ENCODE measurements at places on chromosomes 7 and 10. TPM values are rescaled to one million over a fixed set of nuclear protein-coding genes. Genes with fewer than 3 reads are reported as not detected.

DNA sequence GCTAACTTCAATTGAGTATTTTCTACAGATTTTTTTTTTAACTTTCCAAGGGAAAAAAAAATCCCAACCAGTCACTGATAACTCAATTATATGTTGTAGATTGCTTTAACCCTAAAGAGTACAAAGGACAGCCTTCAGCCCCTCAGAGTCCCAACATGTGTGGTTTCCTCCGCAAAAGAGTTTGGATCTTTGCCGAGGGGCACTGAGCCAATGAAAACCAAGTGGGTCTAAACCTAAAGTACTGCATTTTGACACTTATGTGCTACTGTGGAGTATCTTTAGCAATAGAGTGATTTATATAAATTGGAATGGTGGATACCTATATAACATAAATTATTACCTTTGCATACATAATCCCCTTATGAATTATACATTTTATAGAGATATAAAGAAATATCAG, 91.5 kb downstream of the SEMA3D start:
- no peak for DNase-seq

DNA sequence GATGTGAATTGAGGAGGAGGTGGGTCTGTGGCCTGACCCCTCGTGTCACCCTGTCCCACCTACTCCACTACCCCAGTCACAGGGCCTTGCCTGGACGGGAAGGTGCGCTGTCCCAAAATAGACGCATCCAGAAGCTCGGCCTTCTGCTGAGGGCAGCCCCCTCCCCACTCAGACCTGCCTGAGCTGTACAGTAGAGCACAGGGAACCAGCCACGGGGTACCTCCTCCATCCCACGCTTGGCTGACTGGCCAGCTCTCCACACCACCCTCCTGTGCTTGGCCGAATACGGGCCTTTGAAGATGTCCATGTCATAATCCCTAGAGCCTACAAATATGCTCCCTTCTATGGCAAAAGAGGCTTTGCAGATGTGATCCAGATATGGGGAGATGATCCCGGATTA, 88.3 kb downstream of the CHST15 start:
- DNase-seq, result no peak

GRCh38 chr10:86193841-86194240, 172.8 kb downstream of the GRID1 start:
- no peak for DNase-seq

GRCh38 chr7:82722946-82723345, 279.4 kb upstream of the CACNA2D1 start:
- no peak for DNase-seq

- DNase-seq, result no peak
These were observed 652.7 kb upstream of the POM121L12 start for GRCh38 chr7:52382731-52383130.

DNA sequence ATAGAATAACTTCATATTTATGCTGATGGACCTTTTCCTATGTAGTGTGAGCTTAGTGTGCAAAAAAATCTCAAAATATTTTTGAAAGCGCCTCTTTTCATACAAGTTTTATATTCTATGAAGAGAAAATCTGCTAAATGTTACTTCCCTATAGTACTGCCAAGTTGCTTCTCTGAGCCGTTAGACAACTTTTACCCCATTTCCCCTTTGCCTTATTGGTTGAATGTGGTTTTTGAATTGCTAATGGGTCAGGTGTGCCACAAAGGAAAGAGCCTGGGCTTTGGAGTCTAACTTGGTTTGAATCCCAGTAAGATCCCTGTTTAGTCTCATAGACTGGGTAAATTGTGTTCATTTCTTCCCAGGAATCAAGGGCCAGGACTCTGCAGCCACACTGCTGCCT, 261.5 kb downstream of the SNX10 start:
- no peak for DNase-seq

DNA sequence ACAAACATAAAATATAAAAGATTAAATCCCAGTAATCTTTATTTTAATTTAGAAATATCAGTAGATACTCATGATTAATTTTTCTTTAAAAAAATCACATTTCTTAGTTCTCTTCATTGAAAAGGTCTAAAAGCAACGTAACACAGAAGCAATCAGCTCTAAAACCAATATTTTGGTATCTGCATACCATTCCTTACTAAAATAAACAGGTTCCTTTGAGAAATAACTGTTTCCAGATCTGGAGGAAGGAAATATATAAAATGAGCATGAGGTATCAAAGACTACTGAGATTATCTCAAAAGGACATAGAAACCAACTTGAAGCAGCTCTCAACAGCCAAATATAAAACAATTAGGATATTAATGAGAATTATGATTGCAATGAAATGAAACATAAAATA, 301.0 kb upstream of the GNAI1 start:
- DNase-seq, result no peak

- no peak for DNase-seq
These were observed 136.4 kb downstream of the SDK1 start for GRCh38 chr7:3437467-3437866.

- no peak for DNase-seq
These were observed 5.7 kb downstream of the PPIF start for GRCh38 chr10:79353000-79353406.

DNA sequence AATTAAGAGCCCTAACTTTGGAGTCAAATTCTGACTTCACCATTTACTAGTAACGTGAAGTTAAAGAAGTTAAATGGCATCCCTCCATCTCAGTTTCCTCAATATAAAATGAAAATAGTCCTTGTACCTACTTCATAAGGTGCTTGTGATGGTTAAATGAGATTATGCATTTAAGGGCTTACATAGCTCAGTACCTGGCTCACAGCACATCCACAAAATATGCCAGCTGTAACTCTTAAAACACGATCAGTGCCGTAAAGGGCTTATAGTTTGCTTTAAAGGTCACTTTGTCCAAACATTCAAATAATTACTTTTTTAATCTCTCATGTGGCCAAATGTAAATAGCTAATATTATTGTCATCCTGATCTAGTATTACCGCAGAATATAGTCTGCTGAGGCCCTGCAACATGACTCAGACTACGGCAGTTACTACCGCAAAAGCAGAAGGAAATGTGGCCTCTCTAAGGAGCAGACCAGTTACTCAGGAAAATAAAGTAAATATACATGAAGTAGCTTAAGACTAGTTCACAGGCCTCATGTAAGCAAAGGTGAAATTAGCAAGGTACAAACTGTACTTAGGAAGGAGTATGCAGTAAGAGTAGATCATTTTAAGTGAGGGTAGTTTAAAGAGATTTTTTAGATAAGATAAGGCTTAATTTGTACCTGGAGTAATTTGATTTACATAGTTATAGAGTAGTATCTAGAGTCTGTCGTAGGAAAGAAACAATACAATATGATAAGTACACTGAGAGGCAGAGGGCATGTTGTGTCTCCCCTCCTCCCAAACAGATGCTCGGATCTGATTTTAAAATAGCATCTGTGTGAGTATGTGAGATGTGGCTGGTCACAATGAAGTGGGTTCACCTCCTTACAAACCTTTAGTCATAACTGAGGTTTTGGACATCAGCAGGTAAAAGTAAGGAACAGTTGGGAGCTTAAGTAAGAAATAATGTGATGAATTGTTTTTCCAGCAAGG, 13.1 kb downstream of the CASP2 start:
- DNase-seq, result no peak

- DNase-seq, result no peak
These were observed 16.5 kb upstream of the NT5C3A start for GRCh38 chr7:33079096-33079495.

GRCh38 chr7:106281585-106282318, 3.0 kb downstream of the NAMPT start:
- no peak for DNase-seq

The ZPBP gene
- polyA plus RNA-seq, result 0.53 TPM

The MOGAT3 gene
- 0.90 TPM for polyA plus RNA-seq

The NPFFR1 gene
- 0.12 TPM for polyA plus RNA-seq

The KNDC1 gene
- 7.0 TPM for polyA plus RNA-seq

The CFAP70 gene
- 28.7 TPM for polyA plus RNA-seq

The PON1 gene
- polyA plus RNA-seq, result 0.50 TPM
